Esophagus squamous epithelium (tissue), 5 donors: ENCODE measurements at places on chromosomes 7 and 10. TPM values are rescaled to one million over a fixed set of nuclear protein-coding genes. Genes with fewer than 3 reads are reported as not detected.
A peak's percentile ranks its signal among the peaks of the same experiment; 100 is the strongest.

The CD36 gene
- 1.2 TPM for total RNA-seq

- no peak for DNase-seq
These were observed 371.9 kb downstream of the PHF14 start for GRCh38 chr7:11345621-11346020.

DNA sequence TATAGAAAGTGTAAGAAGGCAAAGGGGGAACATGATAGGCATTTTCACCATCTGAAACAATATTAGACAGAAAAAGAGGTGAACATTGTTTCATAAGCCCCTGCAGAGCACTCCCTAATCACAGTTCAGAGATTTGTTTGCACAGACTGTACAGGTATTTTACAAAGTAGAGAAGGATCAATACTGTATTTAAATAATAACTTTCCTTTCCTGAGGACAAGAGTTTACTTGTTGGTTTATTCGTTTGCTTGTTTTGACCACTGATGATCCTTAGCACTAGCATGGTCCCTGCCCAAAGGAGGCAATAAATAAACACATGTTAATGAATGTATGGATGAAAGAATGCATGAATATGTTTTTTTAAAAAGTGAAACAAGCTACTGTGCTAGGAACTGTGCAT is 690.1 kb upstream of the COBL start:
- no peak for DNase-seq

The LGI1 gene
- not detected for total RNA-seq

DNA sequence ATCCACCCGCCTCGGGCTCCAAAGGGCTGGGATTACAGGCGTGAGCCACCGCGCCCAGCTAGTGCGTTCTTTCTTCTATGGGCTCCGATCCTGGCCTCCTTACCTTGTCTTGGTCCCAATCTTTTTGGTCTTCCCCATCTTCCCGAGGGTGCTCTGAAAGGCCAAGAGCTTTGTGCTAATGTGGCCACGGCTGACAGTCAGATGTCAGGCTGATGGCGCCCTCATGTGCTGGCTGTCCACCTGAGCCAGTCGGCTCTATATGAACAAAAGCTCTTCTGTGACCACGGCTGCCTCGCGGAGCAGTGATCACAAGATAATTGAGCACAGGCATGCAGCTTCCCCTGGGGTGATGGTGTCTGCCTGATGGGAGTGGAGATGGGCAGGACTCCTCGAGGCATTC is 11.0 kb upstream of the AHCYL2 start:
- no peak for DNase-seq

DNA sequence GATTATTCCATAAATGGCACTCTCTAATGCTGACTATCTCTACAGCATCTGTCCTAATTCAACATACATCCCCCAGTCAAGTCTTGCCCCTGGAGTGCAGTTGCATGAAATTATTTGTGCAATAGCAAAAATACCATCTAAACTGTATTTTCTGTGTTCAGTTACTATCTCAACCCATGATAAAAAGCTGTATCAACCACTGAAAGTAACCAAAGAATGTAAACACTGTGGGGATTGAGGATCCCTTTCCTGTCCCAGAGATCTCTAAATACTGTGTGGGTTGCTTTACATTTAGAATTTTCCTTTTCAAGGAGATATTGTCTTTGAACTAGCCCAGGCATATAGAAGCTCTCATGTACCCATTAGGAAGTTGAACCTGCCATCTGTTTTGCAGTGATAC is 23.9 kb upstream of the DGKI start:
- no peak for DNase-seq

GRCh38 chr7:147516391-147516790 is 1074.2 kb upstream of the C7orf33 start:
- no peak for DNase-seq

DNA sequence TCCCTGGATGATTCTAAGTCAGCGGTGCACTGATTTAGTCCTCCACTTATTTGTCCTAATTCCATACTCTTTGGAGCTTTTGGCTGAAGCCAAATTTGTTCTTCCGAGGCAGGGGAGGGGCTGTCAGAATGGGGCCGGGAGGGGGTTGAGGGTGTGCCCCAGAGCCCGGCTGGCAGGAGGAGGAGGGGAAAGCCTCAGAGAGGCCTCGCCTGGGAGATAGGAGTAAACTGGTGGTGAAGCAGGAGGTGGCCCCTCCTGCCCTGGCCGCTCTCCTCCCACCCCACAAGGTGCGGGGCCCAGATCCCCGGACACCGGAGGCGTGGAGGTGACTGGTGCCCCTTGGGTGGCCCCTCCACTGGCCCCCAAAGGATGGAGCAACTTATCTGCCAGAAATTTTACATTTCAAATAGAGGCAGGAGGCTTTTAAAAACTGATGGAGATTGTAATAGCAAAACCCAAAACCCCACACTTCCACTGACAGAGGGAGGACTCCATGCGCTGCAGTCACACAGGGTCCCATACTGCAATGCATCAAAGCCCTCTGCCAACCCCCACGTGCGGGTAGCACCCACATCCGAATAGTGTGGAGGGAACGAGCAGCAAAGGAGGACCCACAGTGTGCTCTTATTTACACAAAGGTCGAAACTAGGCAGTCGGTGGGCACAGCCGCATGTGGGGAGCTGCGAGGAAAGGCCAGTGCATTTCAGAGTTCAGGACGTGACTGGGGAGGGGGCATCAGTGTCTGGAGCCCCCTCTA is 61.9 kb downstream of the CAMK2B start:
- no peak for DNase-seq

The GNAT3 gene
- not detected for total RNA-seq

DNA sequence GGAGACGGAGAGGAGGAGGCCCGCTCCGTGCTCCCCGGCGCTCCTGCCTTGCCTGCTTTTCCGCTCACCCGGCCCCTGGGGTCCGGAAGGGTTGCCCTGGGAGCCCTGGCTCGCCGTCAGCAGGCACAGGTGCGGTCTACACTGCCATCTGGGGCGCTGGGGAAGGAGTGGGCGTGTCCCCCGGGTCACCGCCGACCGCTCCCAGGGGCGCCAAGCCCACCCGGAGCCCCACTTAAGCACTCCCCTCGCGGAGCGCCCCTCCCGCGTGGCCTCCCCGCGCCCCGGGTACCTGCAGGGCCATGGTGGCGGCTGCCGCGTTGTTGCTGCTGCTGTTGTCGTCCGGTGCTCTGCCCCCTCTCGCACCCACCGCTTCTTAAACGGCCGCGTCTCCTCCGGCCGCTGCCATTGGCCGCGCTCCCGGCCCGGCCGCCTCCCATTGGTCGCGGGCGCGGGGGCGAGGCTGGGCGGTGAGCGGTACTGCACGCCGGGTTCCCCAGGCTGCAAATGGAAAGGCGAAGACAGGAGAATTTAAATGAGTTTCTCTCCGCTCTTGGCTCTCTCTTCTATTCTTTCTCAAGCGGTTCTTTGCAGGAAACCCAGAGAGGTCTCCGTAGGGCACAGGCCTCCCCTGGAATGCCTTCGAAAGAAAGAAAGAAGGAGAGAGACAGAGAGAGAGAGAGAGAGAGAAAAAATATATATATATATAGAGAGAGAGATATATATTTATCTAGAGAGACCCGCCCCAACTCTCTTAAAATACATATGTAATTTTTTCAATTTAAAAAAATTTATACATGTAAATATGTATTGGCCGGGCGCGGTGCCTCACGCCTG is at the start of gene ACBD7:
ACBD7 (minus strand) TSS at position 349 of the 834 bp plus-strand sequence; CDS start at position 301, 48 bp downstream.
- DNase-seq, result peak; percentile 24

GRCh38 chr10:17231788-17232187 is 3.7 kb downstream of the VIM start:
- DNase-seq, result no peak

- no peak for DNase-seq
These were observed 36.1 kb downstream of the ETV1 start for GRCh38 chr7:13953368-13953767.

The CAPZA2 gene
- total RNA-seq, result 99.5 TPM

DNA sequence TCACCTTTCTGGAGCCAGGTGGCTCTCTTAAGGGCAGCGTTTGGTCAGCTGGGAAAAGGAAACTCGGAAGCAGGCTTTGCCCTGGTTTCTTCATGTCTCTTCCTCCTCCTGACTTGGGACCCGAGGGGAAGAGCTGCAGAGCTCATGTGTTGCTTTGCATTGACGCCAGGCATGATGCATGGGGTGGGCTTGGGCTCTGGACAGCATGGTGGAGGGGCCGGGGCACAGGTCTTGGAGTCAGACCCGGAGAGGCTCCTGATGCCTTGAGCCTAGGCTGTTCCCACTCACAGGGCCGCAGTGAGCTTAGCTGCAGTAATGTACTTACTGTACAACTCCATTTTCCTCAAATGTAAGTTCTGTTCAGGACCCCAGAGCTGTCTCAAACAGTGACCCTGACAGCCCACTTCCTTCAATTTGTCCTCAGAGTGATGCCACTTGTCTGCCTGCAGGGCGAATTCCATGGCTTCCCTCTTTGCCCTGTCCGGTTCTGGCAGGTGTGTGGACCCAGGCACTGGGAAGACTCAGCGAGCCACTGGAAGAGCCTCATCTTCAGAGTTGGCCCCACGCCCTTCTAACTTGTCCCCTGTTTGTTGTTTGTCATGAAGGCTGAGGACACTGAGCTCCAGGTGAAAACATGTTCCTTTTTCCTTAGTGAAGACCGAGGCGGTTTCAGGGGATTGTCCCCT is 50.2 kb downstream of the ZNF467 start:
- no peak for DNase-seq

The MRLN gene
- not detected for total RNA-seq

The LRRN3 gene
- not detected for total RNA-seq

DNA sequence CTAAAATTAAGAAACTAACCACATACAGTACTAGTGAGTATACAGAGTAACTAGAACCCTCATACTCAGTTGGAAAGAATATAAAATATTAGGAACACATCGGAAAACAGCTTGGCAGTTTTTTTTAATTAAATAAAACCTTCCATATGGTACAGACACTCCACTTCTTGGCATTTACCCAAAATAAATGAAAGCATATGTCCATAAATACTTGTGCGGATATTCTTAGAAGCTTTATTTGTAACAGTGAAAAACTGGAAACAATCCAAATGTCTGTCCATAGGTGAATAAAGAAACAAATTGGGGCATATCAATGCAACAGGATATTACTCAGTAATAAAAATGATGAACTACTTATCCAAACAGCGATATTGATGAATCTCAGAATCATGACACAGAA is 410.0 kb downstream of the HTR7 start:
- DNase-seq, result no peak

GRCh38 chr10:95243318-95243617 is 47.5 kb downstream of the PDLIM1 start:
- no peak for DNase-seq

DNA sequence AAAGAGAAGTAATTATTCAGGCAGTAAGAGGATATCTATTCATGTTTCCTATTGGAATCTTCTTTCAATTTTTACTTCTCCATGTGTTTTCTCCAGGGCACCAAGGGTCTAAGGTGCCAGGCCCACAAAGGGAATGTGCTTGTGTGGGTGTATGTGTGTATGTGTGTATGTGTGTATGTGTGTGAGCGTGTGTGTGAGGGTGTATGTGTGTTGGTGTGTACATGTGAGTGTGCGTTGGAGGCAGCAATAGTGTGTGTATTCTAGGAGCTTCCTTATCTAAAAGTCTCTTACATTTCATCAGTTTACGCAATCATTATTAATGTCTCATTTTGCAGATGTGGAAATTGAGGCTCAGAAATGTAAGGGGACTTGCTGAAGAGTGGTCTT is 28.3 kb downstream of the RAMP3 start:
- DNase-seq, result no peak

DNA sequence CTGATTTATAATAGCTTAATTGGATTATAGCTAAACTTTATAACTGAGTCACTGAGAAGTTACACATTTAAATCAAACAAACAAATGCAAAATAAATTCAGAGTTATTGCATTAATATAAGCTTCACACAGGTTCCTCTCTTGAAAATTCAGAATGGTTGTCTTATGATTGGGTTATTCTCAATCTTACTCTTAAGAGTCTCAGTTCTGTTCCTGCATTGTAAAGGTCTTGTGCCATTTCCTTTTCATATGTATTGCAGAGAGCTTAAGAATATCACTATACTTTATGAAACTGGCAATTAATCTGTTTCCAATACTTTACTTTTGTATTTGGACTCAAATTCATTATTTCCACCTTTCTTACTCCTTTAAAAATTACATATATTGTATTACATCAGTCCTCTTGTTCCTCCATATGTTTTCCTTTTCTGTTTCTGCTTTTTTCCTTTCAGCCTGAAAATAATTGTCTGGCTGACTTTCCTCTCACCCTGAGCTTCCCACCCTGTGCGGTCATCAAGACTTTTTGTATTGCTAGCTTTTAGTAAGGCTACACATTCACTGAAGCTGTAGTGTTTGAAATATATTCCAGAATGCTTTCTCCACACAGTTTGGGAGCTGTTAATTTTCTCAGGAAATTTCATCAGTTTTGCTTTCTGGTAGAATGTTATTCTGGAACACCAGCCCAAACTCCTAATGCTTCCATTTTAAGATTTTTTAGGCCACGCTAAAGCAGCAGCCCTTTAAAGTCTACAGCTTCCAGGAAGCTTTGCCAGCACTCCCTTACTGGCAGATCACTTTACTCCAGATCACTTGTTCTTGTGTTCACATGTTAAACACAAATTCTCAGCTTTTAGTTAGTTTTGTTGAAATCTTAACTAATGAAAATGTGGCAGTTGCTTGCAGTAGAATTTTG is 139.4 kb downstream of the KCND2 start:
- DNase-seq, result no peak

DNA sequence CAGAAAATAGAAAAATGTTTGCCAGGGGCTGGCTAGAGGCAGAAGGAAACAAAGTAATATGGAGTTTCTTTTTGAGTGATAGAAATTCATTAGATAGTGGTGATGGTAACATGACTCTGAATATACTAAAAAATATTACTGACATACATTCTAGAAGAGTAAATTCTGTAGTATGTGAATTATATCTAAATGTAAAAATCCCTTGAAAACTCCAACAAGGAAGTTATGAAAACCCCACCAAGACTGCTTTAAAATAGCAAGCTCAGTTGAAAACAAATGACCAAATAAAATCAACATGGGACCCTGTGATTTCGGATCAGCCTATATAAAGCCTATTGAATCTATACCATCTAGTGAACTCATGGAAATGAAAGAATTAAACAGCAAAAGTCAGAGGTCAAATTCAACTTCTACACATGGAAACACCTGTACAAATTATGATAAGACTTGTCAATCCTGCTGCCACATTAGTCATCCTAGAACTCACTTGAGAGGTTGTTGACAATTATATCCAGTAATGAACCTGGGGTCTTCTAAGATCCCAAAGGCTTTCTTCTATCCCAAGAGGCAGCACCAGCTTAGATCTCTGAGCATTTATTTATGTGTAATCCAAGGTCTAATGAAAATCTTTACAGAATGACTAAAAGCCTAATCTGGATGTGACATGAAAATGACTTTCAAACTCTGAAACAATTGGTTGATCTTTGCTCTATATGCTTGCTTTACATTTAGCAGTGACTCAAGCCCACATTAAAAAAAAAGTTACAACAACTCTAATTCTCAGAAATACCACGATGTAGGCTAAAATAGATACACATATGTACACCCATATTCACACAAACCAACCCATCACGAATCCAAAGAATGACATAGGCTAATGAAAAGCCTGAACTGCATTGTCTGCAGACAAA is 59.3 kb downstream of the OSBPL3 start:
- DNase-seq, result no peak

- no peak for DNase-seq
These were observed 95.4 kb upstream of the WDR11 start for GRCh38 chr10:120755771-120756170.

- DNase-seq, result no peak
These were observed 33.1 kb downstream of the DENND2A start for GRCh38 chr7:140607441-140607989.
